Stimulated activated CD4-positive, alpha-beta T cell treated with anti-CD3 and anti-CD28 coated beads, Interleukin-1b, Interleukin-23, amount 100 ng/mL, for 48 hours (primary cell): ENCODE measurements at places on chromosomes 2 and 18.

DNA sequence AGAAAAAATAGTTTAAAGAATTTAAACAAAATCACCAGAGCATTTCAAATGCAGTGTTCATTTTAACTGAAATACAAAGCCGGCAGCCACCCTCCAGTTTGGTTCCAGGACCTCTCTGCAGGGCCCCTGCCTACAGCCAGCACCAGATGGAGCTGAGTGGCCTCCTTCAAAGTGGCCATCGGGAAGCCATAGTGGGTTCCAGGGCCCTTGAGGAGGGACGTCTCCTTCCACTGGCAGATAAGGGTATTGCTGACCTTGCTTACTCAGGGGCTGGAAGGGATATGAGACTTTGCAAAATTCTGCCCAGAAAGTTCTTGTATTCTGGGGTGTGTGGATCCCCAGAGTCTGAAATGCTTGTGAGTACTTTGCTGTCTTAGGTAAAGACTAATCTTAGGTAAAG lies 205.2 kb upstream of the APCDD1 start:
- DNase-seq: no peak

DNA sequence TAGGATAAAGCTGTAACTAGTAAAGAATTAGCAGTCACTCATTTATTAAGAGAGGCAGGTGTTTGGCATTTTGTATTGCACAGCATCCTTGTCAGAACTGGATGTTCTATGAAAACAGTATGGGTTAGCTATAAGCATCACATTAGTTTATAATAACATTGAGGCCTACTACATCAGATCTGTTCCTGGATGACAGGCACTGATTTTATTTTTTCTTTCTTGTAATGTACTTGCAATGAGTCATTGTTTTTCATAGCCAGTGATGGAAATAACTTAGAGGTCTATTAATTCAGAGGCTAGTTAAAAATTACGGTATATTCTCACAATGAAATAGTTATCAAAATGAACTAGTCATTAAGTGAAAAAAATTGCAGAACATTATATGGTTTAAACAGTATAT lies 13.0 kb upstream of the RMDN2 start:
- no peak for DNase-seq

GRCh38 chr18:12574494-12575185 lies 83.3 kb downstream of the SPIRE1 start:
- no peak for DNase-seq

DNA sequence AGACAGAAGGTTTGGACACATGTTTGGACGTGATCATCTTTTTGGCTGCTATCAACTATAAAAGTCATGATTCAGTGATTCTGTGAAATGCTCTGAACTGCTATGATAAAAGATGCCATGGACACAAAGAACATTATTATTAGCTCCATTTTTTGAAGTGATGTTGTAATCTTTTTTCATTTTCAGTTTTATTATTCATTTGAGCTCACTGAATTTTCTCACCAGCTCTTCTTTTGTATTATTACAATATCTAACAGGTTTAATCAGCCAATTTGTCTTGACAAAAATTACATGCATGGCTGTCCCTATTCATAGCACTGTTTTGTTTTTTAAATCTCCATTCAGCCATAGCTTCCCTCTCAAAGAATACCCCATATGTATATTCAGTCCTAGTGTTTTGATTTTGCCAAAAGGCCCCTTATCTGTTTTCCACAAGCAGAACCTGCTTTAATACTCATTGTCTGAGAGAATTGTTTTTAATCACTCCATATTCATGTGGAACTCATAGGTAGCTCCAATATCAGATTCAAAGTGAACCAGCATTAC lies 314.0 kb upstream of the FAM98A start:
- no peak for DNase-seq

DNA sequence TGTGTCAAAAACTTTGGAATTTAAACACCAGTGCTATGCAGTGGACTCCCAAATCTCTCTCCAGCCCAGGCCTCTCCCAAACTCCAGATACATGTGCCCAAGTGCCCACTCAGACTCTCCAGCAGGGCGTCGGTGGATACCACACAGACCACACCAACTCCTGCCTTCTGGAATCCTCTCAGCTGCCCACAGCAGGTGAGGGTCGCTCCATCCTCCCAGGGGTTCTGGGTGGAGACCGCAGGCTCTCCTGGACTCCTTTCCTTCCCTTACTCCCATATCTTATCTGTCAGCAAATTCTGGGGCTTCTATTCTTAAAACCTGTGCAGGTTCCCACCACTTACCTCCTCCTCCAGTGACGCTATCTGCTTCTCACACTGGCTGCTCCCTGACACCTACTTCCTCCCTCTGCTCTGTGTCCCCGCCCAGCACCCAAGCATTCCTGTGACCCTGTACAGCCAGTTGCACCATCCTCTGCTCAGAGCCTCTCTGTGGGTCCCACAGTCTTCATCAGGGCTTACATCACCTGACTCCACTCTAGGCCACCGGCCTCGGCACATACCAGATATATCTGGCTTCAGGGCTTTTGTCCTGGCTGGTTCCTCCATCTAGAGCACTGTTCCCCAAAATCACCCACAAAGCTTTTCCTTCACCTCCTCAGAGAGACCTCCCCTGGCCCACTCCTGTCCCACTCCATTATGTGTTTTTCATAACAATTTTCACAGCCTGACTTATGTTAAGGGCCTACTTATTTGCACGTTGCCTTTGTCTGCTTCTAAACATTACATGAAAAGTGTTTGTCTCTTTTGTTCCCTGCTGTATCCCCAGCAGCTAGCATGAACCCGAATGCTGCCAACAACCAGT lies 2.6 kb upstream of the IMP4 start:
- no peak for DNase-seq

GRCh38 chr2:66414896-66415295 lies 20.0 kb upstream of the MEIS1 start:
- DNase-seq: no peak

DNA sequence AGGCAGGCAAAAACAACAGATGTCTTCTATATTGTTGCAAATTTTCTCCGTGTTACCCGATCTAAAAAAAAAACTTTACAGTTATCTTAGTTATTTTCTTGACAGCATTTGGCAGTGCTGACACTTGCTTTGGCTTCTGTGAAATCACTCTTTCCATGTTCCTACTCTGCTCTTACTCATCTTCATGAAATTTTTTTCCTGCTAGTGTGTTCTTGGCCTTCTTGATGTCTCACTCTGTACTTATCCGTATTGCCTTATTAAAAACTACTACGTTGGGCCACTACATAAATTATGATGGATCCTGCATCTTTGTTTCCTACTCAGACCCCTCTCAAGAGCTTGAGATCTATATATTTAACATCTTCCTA lies 134.4 kb downstream of the IKZF2 start:
- no peak for DNase-seq

GRCh38 chr2:71256421-71256820 lies 29.5 kb upstream of the PAIP2B start:
- no peak for DNase-seq

- DNase-seq: no peak
Observed at GRCh38 chr18:33577685-33578517, at the start of gene ASXL3. Gene ASXL3 (plus strand): TSS chr18:33578219. CDS start chr18:33578632, 413 bp downstream.

DNA sequence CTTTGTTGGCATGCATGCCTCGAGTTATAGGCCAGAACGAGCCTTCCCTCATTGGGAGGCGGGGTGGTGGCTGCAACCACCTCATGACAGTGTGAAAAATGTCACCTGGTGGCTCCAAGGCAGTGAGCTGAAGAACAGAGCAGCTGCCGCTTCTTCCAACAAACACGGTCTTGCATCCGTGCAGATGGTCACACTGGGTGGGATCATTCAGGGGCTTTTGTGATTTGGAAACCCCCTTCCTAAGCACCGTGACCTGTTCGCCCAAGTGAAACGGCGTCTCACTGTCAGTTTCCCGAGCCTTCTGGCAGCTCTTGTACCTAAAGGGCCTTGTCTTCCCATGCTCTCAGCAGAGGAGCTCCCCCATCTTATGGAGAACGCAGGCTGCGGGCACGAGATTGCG lies 159.7 kb downstream of the NAPG start:
- no peak for DNase-seq
